ENCODE measurements at places on chromosomes 11 and 22.

- no peak for DNase-seq
Observed at GRCh38 chr11:16380941-16381568, 24.7 kb upstream of the SOX6 start.

DNA sequence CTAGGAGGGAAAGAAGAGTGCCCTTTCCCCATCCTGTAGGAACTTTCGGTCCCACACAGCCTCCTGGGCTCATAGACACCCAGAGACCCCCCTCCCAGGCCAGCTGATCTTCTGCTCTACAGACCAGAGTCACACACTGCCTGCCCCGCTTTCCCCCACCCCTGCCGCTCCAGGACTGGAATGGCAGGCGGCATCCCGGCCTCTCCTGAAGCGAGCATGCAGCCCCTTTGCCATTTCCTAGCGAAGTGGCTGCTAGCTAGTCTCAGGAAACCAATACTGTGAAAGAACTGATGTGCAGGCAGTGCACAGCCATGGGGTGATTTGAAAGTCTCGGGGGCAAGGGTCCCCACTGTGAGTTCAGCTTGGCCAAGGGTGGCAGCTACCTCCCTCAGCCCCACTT, 8.3 kb downstream of the PICK1 start:
- no peak for DNase-seq

DNA sequence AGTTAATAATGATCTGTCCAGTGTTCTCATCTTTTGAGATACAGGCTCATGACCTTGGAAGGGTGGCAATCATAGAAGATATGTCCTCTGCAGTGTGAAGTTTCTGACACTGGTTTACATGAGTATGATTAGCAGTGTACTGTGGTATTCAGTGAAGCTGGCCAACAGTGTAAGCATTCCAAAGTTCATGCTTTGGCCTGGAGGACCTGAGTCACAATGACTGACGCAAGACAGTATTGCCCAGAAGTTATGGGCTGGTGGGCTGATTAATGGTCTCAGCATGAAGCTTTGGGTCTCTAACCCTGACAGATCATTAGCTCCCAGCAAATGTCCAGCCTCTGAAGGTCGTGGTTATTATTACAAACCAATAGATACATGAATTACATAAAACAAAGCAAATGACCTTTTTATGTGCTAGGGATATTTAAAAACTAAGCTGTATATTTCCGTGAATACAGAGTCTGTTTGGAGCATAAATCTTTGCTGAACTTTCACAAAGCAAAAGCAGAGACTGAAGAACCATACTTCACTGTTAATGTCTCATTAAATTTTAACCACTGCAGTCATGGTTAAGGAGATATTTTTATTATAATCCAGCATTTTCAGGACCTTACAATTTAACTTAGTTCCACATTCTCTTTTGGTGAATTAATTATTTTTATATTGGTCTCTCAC, 28.3 kb upstream of the USP47 start:
- peak; percentile 15 for DNase-seq

DNA sequence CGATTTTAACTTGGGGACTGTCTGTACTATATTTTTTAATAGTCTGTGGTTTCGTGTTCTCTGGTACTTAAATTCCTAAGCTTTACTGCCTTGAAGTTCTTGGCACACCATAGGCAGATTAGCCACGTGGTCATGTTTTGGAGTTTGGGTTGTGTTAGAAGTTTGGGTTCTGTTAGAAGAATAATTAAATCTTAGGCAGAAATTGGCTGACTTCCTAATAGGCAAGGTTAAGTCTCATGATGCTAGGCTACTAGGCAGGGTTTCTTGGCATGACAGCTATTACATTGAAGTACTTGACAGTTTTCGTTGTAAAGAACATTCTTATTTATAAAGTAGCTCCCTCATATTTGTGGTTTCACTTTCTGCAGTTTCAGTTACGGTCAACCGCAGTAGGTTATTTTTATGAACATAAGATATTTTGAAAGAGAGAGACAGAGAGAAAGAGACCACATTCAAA, 30.0 kb upstream of the MMP7 start:
- DNase-seq = no peak

DNA sequence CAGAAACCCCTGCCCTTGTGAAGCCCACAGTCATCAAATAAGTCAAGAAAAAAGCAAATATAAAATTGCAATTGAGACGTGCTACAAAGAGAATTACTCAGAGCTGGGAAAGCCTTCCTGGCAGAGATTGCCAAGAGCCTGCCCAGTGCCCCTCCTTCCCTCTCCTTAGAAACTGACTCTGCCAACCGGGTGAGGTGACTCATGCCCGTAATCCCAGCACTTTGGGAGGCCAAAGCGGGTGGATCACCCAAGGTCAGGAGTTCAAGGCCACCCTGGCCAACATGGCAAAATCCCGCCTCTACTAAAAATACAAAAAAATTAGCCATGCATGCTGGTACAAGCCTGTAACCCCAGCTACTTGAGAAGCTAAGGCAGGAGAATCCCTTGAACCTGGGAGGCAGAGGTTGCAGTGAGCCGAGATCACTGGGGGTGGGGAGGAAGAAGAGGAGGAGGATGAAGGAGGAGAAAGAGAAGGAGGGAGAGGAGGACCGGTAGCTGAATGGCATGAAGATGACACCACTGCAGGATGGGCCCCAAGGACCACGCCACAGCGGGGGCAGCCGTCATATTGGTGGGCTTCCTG, 76.1 kb upstream of the RTL6 start:
- no peak for DNase-seq

- DNase-seq = peak; percentile 43
Observed at GRCh38 chr11:111733611-111734088, 32.5 kb downstream of the PPP2R1B start.

- no peak for DNase-seq
Observed at GRCh38 chr11:126049159-126049558, 13.5 kb downstream of the CDON start.

DNA sequence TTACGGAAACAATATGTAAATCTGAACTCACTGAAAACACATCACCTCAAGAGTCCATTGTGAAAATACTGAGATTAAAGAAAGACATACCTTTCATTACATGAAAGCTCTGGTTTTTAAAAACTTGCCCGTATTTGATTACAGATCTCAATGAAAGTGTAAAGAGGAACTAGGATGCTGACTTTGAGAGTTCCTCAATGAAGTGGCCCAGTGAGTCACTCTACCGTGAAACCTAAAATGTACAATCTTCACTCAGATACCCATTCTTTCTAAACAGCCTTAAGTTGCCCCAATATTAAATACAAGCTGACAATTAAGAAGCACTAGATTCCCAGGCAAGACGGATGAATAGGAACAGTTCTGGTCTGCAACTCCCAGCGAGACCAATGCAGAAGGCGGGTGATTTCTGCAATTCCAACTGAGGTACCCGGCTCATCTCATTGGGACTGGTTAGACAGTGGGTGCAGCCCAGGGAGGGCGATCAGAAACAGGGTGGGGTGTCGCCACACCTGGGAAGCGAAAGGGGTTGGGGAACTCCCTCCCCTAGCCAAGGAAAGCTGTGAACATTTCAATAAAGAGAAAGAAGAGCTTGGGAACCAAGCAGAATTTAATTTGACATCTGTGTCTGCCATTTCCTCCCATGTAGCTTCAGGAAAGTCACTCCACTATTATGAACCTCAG, 33.8 kb upstream of the OR9G4 start:
- no peak for DNase-seq

DNA sequence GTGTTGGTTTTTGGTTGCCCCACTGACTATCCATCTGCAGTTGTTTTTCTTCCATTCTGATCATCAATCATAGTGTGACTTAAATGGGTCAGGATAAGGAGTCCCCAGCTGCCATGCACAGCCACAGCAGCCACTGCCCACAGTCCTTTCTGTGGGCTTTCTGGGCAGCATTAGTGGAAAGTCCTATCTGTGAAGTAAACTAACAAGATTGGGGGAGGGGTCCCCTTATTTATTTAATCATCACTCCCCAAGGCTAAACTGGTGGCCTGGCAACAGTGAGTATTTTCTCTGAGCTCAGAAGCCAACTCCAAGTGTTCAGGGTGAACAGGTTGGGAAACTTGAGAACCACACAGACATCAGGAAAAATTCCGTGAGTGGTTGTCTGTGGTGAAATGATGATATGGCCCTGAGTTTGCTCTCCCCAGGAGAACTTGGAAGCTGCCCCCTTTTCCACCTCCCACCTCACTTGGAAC, 145.0 kb downstream of the CCDC34 start:
- no peak for DNase-seq

DNA sequence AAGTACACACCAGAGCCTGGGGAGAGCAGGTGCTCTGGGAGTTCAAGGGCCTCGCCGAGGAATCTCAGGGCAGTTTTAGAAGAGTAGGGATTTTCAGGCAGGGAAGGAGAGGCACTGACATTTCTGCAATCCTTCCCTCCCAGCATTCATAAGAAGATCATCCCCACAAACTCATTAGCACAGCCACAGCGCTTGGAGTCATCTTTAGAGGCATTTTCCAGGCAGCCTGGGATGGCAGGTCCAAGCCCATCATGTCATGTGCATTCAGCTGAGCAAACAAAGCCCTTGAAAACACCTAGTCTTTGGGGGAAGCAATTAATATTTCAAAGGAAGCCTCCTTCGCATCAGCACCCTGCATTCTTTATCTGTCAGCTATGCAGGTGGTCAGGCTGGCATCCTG, 43.8 kb downstream of the MAP6 start:
- DNase-seq = no peak

DNA sequence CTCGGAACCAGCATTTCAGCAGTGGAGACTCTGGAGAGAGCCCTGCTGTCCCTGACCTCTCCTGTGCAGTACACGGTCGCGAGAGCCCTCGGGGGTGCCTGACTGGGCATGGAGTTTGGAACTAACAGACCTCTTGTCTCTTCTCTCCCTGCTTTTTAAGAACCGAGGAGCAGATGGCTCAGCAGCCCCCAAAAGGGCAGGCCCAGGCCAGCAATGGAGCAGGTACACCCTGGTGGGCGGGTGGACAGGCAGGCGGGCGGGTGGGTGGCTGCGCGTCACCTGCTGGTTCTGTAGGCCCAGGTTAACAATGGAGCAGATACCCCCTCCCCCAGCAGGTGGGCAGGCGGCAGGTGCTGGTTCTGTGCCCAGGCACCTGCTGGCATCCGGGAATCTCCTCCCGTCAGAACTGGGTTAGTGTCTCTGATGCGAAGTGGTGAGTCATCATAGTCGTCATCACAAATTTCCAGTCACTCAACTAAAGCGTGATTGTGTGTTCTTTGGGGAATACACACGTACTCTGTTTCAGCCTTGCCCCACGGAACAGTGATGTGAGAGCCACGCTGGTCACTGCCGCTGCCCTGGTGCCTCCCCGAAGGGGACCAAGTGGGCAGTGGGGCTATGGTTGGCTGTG, 41.1 kb downstream of the GRAMD4 start:
- no peak for DNase-seq

DNA sequence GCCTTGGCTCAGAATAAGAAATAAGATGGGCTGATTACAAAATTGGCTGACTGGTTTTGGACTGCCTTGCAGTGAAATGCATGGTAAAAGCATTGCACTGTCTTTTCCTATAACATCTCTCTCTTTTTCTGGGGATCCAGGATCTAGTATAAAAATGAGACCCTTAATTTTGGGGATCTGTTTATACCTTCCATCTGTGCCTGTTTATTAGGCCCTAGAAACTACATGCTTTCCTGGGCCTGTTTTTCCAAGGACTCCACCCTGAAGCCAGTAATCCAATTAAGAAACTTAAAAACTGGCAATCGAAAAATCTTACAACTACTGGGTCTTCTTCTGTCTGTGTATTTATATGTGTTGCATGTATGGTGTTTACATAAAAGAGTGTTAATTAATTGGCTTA, 14.5 kb downstream of the HORMAD2 start:
- no peak for DNase-seq

DNA sequence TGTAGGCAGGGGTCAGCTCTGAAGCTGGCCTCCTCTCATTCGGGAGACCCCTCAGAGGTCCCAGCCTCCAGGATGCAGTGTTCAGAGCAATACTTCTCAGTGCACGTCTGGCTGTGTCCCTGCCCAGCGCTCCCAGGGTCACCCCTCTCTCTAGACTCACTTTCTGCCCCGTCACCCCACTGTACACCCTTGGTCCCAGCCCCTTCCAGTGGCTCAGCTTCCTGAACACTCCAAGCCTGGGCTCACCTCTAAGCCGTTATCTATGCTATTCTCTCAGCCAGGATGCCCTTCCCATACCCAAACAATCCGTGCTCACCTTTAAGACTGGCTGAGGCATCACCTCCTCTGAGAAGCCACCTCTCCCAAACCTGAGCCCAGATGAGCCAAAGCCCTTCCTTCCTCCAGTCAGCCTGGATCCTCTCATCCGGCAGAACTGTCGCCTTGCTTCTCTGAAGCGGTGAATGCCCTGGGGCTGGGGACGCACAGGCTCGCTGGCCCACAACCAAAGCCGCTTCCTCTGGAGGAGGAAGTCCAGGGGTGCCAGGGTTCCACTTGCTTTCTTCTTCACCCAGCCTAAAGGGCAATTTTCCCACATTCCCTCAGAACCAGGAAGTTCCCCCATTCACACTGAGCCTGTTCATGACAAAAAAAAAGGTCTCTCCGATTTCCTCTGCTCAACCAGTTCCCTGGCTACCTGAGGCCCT, 13.7 kb upstream of the CDKN1C start:
- DNase-seq = no peak

DNA sequence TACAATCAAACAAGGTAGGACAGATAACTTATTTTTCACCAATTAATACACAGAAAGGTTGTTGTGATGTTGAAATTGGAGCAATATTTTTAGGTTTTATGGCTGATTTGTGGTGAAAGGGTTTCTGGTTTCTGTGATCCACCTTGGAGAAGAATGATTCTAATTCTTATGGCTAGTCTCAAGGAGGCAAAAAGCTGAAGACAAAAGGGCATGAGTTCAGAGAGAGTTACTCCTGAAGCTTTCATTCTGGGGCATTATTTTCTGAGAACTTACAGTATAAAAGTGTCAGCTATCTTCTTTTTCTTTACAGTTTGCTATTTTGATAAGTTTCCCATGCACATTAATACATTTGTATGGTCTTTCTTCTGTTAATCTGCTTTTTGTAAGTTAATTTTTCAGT, 372.4 kb upstream of the CCDC179 start:
- no peak for DNase-seq
